Left lung (tissue), 14 donors: ENCODE measurements at places on chromosomes 2 and 18. TPM values are rescaled to one million over a fixed set of nuclear protein-coding genes. Genes with fewer than 3 reads are reported as not detected.

- H3K4me3 ChIP-seq = no peak overlapping the region
- no peak for DNase-seq
Measured at GRCh38 chr2:33144243-33144642, 197.5 kb downstream of the LTBP1 start.

DNA sequence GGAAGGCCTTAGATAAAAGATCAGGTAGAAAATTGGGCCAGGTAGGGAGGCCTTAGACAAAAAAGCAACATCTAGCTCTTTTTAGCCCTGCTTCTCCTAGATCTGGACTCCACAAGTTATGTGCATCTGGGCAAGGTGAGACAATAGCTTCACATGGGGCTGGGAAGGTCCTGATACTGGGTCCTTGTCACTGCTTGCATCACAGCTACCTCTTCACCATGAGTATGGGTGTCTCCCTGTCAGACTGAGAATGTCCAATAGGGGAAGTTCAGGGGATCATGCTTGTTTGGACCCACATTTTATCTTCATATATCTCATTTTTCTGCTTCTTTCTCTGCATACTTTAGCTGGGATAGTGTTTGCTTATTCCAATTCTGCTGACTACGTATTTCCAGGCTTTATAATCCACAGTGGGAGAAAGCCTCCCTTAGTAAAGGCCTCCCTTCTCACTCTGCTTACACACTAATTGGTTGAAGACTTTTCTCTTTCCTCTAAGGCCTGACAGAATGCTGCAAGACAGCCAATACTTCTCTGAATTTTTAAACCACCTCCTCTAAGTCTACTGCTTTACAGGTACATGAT is 189.6 kb downstream of the CYRIA start:
- H3K27me3 ChIP-seq = no peaks in the 10 kb centered on the region
- H3K27ac ChIP-seq = no peak overlapping the region
- H3K4me3 ChIP-seq = no peak overlapping the region
- H3K4me1 ChIP-seq = no peaks in the 10 kb centered on the region

- no peaks in the 10 kb centered on the region for H3K36me3 ChIP-seq
- no peak overlapping the region for H3K27ac ChIP-seq
- no peak overlapping the region for H3K4me3 ChIP-seq
- no peaks in the 10 kb centered on the region for H3K4me1 ChIP-seq
- no peak for DNase-seq
Measured at GRCh38 chr18:58851856-58852255, 12.8 kb upstream of the ZNF532 start.

DNA sequence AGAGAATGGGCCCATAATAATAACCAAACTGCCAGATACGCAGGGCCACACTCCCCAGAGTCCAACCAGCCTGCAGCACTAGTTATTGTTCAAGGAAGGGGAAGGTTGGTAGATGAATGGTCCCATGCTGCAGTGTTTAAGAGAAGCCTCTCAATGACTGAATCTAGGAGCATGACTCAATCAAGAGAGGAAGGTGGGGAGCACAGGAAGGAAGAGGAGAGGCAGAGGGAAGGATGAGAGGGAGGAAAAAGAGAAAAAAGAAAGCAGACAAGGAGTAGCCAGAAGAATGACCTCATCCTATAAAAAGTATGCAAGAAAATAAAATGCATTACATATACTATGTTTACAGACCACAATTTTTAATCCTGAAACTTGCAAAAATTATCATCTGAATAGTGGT is 174.5 kb downstream of the TCF4 start:
- peak overlapping the region; percentile 46 for H3K27ac ChIP-seq
- H3K27me3 ChIP-seq = no peaks in the 10 kb centered on the region
- DNase-seq = no peak
- H3K4me3 ChIP-seq = no peak overlapping the region

DNA sequence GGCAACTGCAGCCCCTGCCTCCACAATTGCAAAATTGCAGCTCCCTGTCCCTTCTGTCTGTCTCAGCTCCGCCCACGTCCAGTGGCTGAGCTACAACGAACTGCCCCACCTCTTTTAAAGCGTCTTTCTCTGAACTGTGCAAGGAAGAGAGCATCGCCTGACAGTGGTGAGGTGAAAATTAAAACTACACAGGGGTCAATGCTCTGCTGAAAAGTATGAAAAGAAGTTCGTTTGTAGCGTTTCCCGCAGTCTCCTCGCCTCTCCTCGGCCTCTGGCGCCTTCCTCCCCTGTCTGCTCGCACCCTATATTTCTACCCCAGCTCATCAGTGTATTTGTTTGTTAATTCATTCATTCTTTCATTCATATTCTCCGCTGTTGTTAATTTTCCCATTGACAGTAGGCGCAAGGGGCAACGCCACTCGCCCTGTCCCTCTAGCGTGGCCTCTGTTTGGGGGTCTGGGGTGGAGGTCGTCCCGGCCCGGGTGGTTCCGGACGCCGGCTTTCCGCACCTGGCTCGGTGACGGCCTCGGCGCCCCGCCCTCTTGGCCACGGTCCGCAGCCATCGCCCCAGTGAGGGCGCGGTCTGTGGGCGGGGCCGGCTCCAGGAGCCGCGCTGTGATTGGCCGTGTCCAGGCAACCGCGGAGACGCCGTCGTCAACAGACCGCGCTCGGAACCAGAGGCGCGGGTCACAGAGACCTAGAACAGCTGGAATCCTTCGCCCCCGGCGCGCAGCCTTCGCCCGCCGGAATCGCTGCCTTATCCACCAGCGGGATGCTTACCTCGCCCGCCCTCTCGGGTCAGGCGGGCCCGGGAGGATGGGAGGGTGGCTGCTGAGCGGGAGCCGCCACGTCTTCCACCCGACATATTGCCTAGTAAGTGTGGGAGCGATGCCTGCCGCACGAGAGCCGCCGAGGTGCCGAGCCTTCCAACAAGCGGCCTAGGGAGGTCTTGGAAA is at the start of gene VWA3B:
Gene VWA3B (plus strand): TSS at position 677 of the 956 bp plus-strand sequence. CDS start 5,926 bp downstream, outside the sequence.
- peaks cover 59% of the 10 kb centered on the region for H3K4me1 ChIP-seq
- peaks cover 10% of the 10 kb centered on the region for H3K27me3 ChIP-seq
- H3K36me3 ChIP-seq = no peaks in the 10 kb centered on the region
- peak within 1 kb of the TSS; percentile 59 for H3K27ac ChIP-seq
- peak; percentile 71 for DNase-seq
- peak within 1 kb of the TSS; percentile 29 for H3K4me3 ChIP-seq

- no peaks in the 10 kb centered on the region for H3K27me3 ChIP-seq
- H3K27ac ChIP-seq = no peak overlapping the region
- H3K36me3 ChIP-seq = peaks cover 7% of the 10 kb centered on the region
- no peak for DNase-seq
Measured at GRCh38 chr2:236127010-236127409, 41.2 kb downstream of the GBX2 start.

- no peaks in the 10 kb centered on the region for H3K27me3 ChIP-seq
- no peak for DNase-seq
- H3K36me3 ChIP-seq = peaks cover 73% of the 10 kb centered on the region
- no peak overlapping the region for H3K27ac ChIP-seq
- H3K4me3 ChIP-seq = no peak overlapping the region
Measured at GRCh38 chr2:113977060-113977659, 87.3 kb downstream of the ACTR3 start.

- H3K27ac ChIP-seq = no peak overlapping the region
- no peak overlapping the region for H3K4me3 ChIP-seq
Measured at GRCh38 chr2:69389271-69389670, 2.2 kb upstream of the GFPT1 start.

DNA sequence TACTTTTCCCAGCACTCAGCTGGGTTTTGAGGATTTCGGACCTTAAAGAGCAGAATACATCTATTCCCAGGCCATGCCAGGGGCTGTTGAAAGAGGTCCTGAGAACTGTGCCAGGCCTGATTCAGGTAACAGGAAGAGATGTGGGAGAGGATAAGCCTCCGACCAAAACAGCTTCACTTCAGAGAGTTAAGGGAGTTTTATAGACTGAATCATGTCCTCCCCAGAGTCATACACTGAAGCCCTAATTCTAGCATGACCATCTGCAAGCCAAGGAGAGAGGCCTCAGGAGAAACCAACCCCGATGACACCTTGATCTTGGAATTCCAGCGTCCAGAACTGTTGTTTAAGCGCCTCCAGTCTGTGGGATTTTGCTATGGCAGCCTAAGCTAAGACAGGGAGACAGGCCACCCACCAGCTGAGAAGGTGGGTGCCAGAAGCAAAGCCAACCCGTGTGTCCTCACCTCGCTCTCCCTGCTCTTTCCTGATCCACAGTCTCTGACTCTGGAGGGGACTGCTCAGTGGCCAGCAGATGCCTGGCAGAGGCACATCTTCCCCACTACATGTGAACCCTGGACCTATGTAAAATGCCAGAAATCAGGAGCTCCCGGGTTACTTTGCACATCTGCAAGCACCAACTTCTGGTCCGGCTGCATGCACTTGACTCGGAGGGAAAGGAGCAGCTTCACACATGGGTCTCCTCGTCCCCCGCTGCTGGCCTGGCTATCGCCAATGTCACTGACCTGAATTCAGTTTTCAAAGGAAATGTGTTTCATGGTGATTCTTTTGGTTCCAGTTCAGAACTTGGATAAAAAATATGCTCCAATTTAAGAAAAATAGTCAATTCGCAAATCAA is 116.8 kb upstream of the EPC2 start:
- H3K27me3 ChIP-seq = peaks cover 8% of the 10 kb centered on the region
- DNase-seq = no peak
- no peaks in the 10 kb centered on the region for H3K4me1 ChIP-seq
- no peak overlapping the region for H3K4me3 ChIP-seq
- H3K27ac ChIP-seq = no peak overlapping the region
- no peaks in the 10 kb centered on the region for H3K36me3 ChIP-seq

GRCh38 chr2:133936601-133937000 is 317.3 kb upstream of the MGAT5 start:
- no peak overlapping the region for H3K27ac ChIP-seq
- H3K4me3 ChIP-seq = no peak overlapping the region
- no peaks in the 10 kb centered on the region for H3K4me1 ChIP-seq

DNA sequence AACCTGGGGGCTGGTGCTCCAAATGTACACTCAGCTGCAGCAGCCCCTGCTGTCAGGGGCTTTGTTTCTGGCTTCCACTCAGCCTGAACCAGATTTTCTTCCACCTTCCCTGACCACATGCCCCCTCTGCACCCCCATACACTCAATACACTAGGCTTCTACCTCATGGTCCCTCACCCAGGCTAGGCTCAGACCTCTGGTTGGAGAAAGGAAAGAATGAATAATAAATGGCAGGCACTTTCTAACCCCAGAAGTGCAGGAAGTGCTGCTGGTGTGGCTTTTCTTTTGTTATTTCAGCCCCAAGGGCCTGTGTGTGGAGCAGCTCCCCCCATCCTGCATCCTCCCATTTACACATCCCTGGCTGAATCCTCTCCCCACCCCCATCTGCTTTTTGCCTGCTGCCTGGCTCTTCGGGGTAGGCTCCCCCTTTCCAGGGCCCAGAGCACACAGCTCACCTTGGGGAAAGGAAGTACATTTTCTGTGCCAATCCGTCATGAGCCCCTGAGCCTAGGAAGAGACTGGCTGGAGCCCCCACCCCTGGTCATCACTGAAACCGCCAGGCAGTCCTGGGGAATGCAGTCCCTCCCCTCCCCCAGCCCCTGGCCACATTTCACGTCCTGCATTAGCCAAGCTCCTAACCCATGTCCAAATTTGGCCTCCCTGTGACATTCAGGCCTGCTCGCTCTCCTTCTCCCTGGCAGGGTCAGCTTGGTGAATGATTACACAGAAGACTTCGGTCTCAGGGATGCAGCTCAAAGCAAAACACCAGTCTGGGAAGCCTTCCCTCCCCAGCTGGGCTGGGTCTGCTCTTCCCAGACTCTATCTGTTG is 2.6 kb downstream of the DYSF start:
- H3K36me3 ChIP-seq = no peaks in the 10 kb centered on the region
- H3K4me3 ChIP-seq = no peak overlapping the region
- H3K27ac ChIP-seq = peak overlapping the region; percentile 87
- DNase-seq = no peak
- peaks cover 86% of the 10 kb centered on the region for H3K4me1 ChIP-seq
- peaks cover 28% of the 10 kb centered on the region for H3K27me3 ChIP-seq

AQP12A gene
- not detected for total RNA-seq

SALL3 gene
- not detected for total RNA-seq

NPPC gene
- total RNA-seq = not detected

LTBP1 gene
- total RNA-seq = 81.2 TPM

TIMM21 gene
- total RNA-seq = 22.1 TPM

DNAH7 gene
- total RNA-seq = 1.6 TPM

ABCG8 gene
- not detected for total RNA-seq

PASK gene
- 12.7 TPM for total RNA-seq

FAM161A gene
- total RNA-seq = 3.7 TPM
